ENCODE measurements at places on chromosomes 2 and 18.

DNA sequence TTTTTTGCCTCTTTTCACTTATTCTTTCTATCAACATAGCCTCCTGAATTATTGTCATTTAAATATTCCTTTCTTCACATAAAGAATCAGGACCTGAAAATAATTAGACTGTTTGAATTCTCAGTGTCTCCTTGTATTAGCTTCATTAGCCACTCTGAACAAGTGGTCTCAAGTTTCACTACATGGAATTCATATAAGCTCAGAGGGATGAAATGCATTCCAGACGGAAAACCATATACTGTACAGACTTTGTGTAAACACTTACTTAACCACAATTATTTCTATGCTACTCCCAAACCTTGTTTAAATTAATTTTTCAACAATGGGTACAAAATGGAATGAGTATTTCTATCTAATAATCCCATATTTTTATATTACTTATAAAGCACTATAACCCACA, 53.4 kb downstream of the CHN1 start:
- H3K4me1 ChIP-seq, result no peaks in the 10 kb centered on the region
- no peaks in the 10 kb centered on the region for H3K27me3 ChIP-seq
- H3K27ac ChIP-seq, result no peak overlapping the region
- no peak overlapping the region for H3K4me3 ChIP-seq

- H3K27ac ChIP-seq, result no peak overlapping the region
- DNase-seq, result no peak
- H3K4me3 ChIP-seq, result no peak overlapping the region
- H3K27me3 ChIP-seq, result no peaks in the 10 kb centered on the region
These were observed 39.5 kb downstream of the SFT2D3 start for GRCh38 chr2:127740665-127741288.

GRCh38 chr18:57950542-57950941, 93.5 kb upstream of the NEDD4L start:
- no peak for DNase-seq
- H3K27me3 ChIP-seq, result no peaks in the 10 kb centered on the region
- H3K4me1 ChIP-seq, result no peaks in the 10 kb centered on the region
- no peaks in the 10 kb centered on the region for H3K36me3 ChIP-seq

GRCh38 chr2:31997653-31998052, 13.2 kb downstream of the MEMO1 start:
- no peak for DNase-seq
- no peaks in the 10 kb centered on the region for H3K27me3 ChIP-seq
- no peaks in the 10 kb centered on the region for H3K36me3 ChIP-seq

DNA sequence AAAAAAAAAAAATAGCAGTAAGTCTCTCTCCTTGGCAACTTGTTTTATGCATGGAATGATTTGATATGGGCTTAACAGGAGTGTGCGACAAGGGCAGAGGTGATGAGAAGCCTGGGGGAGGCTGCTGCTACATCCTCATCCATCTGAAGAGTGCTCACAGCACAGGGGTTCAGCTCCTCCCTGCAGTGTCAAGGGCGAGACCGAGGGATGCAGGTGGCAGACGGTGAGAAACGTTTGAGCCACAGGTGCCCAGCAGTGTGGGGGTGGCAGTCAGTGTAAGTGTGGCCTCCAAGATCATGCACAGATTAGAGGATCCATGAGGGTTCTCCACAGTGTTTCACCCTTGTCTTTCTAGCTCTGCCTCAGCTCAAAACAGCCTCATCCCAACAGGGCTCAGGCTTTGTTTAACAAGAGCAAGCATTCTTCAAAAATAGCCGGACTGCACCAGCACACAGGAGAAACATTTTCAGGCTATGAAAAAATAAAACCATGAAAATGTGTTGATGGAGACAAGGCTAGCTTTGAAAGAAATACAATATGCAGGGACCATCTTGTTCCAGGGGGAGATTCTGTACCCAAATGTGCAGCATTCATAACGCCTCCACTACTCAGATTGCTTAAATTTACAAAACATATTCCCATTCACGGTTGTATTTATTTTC, 324.5 kb upstream of the MYT1L start:
- no peak for DNase-seq
- no peaks in the 10 kb centered on the region for H3K36me3 ChIP-seq
- no peak overlapping the region for H3K27ac ChIP-seq
- no peaks in the 10 kb centered on the region for H3K27me3 ChIP-seq

- DNase-seq, result no peak
- H3K27me3 ChIP-seq, result no peaks in the 10 kb centered on the region
- H3K27ac ChIP-seq, result no peak overlapping the region
- no peaks in the 10 kb centered on the region for H3K36me3 ChIP-seq
- H3K4me3 ChIP-seq, result no peak overlapping the region
These were observed 5.8 kb upstream of the MAPRE3 start for GRCh38 chr2:26964446-26965130.

- no peak for DNase-seq
- no peak overlapping the region for H3K27ac ChIP-seq
- no peaks in the 10 kb centered on the region for H3K36me3 ChIP-seq
- H3K4me1 ChIP-seq, result no peaks in the 10 kb centered on the region
- no peak overlapping the region for H3K4me3 ChIP-seq
These were observed 590.6 kb upstream of the RAB6C start for GRCh38 chr2:129388870-129389269.

- no peaks in the 10 kb centered on the region for H3K4me1 ChIP-seq
- no peaks in the 10 kb centered on the region for H3K36me3 ChIP-seq
- H3K4me3 ChIP-seq, result no peak overlapping the region
- DNase-seq, result no peak
- no peak overlapping the region for H3K27ac ChIP-seq
- H3K27me3 ChIP-seq, result no peaks in the 10 kb centered on the region
These were observed 23.3 kb downstream of the SPATS2L start for GRCh38 chr2:200329798-200330197.

DNA sequence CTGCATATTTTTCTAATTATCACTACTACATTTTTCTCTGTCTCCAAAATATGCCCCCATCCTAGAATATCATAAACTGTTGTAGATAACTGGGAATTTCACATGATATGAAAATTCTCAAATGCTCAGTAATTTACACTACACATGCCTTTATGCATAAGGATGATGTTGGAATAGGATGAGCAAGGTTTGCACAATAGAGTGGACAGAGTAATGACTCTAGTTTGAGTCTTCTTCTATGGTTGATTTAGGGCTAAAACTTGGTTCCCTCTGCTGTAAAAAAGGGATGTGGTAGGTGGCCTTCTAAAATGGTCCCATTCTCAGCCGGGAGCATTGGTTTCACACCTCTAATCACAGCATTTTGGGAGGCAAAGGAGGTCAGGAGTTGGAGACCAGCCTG, 129.9 kb downstream of the BCL11A start:
- H3K4me3 ChIP-seq, result no peak overlapping the region
- H3K27ac ChIP-seq, result no peak overlapping the region
- H3K4me1 ChIP-seq, result no peaks in the 10 kb centered on the region
- H3K36me3 ChIP-seq, result no peaks in the 10 kb centered on the region
- no peak for DNase-seq

DNA sequence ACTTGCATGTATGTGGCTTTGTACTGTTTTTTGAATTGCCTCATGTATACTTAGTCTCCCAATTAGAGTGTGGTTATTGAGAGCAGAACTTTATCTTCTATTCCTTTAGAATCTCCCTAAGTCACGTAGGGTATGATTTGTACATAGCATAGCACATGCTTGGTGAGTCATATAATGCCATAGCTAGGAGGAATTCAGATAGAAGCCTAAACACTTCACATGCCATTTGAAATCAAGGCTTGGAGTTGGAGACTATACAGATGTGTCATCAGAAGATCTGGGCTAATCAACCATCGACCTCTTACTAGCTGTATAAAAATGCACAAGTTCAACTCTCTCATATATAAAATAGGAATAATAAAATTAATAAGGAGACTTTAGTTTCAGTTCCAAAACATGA, 222.6 kb upstream of the ST6GAL2 start:
- H3K4me1 ChIP-seq, result no peaks in the 10 kb centered on the region
- H3K27ac ChIP-seq, result no peak overlapping the region
- peaks cover 4% of the 10 kb centered on the region for H3K27me3 ChIP-seq
- DNase-seq, result no peak

- H3K36me3 ChIP-seq, result no peaks in the 10 kb centered on the region
- no peak overlapping the region for H3K4me3 ChIP-seq
- H3K4me1 ChIP-seq, result no peaks in the 10 kb centered on the region
- H3K27me3 ChIP-seq, result no peaks in the 10 kb centered on the region
- no peak overlapping the region for H3K27ac ChIP-seq
These were observed 735.4 kb upstream of the FANCL start for GRCh38 chr2:58976375-58977071.

DNA sequence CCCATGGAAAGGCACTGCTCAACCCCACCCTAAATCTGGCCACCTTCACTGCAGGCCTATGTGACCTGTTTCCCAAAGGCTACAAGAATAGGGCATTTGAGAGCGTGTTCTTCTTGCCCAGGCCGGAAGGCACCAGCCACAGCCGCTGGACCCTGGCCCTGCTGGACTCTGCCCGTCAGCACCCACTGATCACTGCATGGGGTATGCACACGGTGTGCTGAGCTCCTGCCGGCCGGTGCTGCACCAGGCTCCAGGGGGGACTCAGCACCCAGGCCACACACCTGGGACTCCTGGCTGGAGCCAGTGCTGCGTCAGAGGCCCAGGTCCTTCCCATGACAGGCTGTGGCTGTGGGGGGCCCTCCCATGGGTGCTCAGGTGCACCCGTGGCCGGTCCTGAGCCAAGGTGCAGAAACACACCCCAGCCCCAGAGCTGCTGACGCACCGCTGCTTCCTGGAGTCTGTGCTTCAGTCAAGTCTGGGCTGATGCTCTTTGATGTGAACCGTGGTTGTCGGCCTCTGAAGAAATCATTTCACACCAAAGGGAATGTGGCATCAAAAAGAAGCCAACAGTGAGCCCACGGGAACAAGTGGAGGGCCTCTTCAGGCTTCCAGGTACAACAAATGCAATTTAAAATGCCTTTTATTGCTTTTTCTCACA, 6.5 kb downstream of the KCNG2 start:
- H3K4me3 ChIP-seq, result no peak overlapping the region
- H3K27ac ChIP-seq, result no peak overlapping the region
- H3K36me3 ChIP-seq, result no peaks in the 10 kb centered on the region
- no peak for DNase-seq

DNA sequence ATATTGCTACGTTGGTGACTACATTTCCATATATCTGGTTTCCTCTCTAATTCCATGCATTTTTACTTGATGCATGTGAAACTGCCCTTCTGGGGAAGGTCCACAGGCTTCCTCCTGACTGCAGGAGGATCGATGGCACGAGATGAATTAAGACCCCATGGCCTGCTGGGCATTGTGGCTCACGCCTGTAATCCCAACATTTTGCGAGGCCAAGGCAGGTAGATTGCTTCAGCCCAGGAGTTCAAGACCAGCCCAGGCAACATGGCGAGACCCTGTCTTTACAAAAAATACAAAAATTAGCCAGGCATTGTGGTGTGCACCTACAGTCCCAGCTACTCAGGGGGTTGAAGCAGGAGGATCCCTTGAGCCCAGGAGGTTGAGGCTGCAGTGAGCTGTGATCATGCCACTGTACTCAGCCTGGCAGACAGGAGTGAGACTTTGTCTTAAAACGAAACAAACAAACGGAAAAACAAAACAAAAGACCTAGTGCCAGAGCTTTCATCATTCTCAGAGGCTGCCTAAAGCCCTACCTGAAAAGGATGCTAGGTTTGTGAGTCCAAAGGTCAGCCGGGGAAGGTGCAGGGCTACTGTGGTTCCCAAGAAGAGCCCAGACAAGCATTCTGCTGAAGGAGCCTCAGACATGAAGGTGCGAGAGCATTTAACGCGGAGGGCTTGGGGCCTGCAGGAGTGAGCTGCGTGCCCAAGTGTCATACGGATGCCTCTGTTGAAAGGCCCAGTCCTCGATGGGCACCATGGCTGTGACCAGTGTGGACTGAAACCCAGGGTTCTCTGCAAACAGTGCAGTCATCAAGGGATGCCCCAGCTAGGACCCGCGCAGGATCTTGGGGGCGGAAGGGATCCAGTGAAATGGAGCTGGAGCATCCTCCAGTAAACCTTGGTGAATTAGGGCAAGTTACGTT, 21.6 kb downstream of the GPR55 start:
- H3K4me3 ChIP-seq, result no peak overlapping the region
- peaks cover 13% of the 10 kb centered on the region for H3K4me1 ChIP-seq
- H3K27ac ChIP-seq, result no peak overlapping the region
- no peaks in the 10 kb centered on the region for H3K27me3 ChIP-seq

DNA sequence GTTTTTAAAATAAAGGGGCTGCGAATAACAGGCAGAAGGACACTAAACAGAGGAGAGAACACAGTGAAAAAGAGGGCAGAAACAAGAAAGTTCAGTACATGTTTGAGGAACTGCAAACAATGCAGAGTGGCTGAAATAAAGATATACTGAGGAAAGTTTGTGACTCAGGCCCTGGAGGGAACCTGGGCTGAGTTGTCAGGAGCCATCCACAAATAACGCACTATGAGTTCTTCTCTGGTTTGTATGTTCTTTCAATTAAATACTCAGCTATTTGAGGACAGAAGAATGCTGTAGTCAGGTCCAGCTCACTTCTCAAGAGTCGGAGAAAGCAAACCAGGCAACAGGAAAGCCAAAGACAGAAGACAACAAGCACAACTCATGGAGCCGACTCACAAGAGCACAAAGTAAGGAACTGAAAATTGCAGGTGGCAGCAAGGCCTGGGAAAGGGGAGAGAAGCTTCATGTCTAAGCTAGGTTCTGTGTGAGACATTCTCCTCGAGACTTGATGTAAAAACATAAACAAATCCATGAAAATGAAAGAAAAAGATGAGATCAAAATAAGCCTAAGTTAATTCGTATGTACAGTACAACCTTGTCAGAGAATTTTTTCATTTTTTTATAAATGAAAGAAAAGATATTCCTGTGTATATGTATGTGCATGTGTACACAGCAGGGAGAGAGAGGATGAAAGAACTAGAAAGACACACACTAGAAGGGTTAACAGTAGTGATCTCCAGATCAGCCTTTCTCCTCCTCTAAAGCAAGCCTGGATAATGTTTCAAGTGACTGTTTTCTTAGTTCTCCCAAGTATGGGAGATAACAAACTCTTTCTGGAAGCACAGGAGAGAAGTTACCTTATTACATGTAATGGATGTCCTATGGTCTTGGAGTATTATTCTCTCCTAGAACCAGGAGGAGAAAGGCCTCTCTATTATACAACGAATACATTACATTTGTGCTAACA, 41.5 kb downstream of the CHN1 start:
- no peaks in the 10 kb centered on the region for H3K36me3 ChIP-seq
- H3K4me3 ChIP-seq, result no peak overlapping the region
- H3K4me1 ChIP-seq, result no peaks in the 10 kb centered on the region
- no peaks in the 10 kb centered on the region for H3K27me3 ChIP-seq
- no peak overlapping the region for H3K27ac ChIP-seq

All from naive thymus-derived CD4-positive, alpha-beta T cell (primary cell).